ENCODE measurements at places on chromosomes 6 and 20. TPM values are rescaled to one million over a fixed set of nuclear protein-coding genes. Genes with fewer than 3 reads are reported as not detected.

- peak; percentile 65 for DNase-seq
These were observed 43.8 kb downstream of the CEP57L1 start for GRCh38 chr6:109139109-109139508.

PPIL6 gene
- 0.65 TPM for total RNA-seq

DNA sequence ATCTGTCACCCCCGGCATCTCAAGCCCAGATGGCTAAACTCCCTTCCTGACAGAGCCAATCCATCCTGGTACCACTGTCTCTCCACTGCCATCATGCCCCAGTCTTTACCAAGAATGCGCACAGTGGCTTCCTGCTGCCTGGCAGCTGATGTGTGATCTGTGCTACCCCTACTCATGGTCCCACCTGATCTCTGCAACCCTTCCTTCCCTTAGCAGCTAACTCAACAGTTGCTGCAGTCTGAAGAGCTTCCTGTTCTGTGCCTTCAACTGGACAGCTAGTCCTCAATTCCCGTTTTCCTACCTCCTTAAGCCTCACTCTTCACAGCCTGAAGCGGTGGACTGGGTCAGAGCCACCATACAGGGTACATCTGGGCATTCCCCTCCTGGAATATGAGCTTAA is 7.6 kb upstream of the FAM83C start:
- DNase-seq: no peak

DNA sequence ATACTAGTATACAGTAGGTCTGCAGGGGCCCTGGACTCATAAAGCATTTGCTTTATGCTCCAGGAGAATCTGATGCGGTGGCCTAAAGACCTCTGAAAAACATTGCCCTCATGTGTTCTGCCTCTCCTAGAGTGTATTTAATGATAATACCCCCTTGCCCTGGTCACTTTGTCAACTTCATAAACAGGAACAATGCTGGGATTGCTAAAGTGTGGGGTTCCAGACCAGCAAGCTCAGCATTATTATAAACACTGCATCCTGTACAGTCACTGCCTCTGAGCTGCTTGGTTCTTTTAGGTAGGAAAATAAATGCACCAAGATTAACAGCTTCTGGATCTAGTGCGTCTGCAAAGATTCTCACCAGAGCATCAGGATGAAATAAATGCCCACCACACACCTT is 12.2 kb downstream of the TREM1 start:
- no peak for DNase-seq

- DNase-seq: peak; percentile 58
These were observed 55.1 kb downstream of the KIF16B start for GRCh38 chr20:16517946-16518783.

CRNKL1 gene
- 109 TPM for total RNA-seq

DNA sequence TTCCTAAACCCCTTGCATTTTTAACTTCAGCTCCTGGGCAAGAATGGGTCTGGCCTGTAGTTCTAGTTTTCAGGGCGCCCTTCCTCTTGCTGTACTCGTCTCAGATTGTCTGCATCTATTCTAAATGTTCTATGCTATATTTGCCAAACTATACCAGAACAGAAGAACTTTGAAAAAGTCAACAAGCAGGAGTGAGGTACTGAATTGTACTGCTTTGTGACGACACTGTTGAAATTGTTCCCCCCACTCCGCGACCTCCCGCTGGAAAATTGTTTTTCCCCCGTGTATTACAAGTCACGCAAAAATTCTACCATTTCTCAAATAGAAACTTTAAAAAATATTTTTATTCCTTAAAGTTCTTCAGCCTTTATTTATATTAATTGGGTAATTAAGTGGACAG is 73.9 kb downstream of the CBFA2T2 start:
- no peak for DNase-seq

GRCh38 chr6:112931832-112932231 is 584.7 kb downstream of the RFPL4B start:
- peak; percentile 56 for DNase-seq

DNA sequence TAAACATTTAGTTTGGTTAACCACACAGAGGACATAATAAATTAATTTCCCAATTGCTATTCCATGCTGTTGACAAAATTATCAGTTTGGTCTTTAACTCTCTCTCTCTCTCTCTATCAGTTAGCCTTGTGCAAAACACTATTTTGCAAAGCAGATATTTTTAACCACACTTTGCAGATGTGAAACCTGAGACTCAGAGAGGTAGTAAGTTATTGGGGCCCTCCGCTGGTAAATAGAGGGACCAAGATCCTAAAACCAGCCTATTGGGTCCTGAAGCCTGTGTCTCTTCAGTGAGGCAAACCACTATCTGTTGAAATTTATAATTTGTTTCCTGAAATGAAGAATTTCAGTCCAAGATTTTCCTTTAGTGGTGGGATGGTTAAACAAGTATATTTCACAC is 231.0 kb downstream of the SOD2 start:
- DNase-seq: no peak

GRCh38 chr6:14396392-14396791 is 278.8 kb downstream of the CD83 start:
- DNase-seq: no peak

GRCh38 chr6:13544454-13545186 is 29.8 kb upstream of the SIRT5 start:
- no peak for DNase-seq

DNA sequence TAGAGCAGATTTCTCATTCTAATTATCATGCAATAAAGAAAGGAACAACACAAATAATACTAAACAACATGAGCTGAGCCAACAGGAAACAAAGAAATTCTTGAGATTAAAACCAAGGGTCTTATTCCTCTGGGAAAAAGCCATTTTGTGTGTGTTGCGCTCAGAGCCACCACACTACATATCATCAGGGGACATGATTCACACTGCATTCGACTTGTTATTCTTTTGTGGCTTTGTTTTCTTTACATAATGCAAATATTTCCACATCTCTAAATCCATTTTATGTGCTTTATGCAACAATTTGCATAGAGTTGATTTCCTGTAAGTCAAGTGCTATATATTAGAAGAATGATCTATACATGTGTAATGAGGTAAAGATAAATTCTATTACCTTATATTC is 719.6 kb downstream of the TBC1D32 start:
- no peak for DNase-seq

MAP3K5 gene
- 15.5 TPM for total RNA-seq

GRCh38 chr20:36611625-36612024 is 6.0 kb downstream of the RAB5IF start:
- DNase-seq: no peak

GRCh38 chr6:166166314-166167257 is 1.1 kb downstream of the TBXT start:
- no peak for DNase-seq

DNA sequence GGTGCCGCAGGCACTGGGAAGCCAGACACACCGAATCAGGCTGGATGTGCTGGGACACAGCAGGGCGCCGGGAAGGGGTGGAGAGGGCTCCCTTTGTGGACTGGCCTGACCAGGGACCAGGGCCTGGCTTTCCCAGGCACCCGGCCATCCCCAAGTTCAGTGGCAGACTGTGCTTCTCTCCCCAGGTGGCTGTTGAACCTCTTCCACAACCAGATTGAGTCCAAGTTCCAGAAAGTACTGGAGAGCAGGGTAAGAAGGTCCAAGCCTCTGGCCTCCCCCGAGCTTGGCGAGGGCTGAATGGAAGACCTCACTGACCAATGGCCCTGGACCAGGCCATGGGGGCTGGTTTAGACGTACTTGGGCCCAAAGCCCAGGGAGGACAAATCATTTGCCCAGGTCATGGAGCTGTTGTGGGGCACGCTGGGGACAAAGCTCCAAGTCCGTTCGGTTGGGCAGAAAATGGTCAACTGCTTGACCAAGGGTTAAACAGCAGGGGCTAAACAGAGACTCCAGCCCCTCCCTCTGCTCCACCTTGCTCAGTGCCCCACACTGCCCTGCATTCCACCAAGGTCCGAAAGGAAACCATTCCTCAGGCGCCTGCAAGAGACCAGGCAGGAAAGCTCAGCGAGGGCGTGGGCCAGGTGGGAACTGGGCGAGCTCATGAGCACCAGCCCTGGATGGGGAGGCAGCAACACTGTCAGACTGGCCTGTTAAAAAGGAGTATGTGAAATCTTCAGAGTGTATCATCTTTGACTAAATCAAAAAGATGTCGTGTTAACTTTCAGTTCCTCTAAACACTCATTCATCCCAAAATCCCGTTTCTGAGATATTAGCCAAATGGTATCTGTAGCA is 9.1 kb downstream of the LBP start:
- DNase-seq: no peak

DNA sequence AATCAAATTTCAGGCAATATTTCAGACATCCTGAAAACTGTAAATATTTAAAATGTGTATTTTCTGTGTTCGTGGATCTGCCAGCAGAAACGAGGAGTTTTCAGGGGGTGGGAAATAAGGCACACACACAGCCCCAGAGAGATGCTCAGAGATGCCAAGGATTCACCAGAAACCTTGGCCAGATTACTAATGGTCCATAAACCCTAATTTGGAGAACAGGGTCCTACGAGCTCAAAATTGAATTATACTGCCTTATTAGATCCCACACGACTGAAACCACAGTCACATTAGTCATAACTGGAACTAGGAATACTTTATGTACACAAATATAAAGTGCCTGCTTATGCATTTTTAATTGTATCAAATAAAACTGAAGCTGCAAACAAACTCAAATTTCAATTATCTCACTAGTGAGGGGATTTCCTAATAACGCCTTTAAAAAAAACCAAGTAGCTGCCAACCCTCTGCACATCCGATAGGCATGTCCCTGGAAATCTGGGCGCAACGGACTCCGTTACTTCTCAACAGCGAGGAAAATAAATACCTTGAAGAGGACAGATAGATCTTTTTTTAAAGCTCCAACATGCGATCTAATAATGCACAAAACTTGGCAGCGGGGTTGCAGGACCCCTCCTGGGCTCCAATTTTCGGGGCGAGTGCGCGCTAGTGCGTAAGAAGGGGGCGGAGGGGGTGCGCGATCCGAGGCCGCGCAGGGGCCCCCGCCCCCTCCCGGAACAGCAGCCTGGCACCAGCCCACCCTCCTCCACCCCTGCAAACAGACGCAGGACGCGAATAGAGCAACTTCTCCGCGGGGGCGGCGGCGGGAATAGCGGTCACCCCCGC is 897 bp downstream of the CHD6 start:
- DNase-seq: peak; percentile 49

DNA sequence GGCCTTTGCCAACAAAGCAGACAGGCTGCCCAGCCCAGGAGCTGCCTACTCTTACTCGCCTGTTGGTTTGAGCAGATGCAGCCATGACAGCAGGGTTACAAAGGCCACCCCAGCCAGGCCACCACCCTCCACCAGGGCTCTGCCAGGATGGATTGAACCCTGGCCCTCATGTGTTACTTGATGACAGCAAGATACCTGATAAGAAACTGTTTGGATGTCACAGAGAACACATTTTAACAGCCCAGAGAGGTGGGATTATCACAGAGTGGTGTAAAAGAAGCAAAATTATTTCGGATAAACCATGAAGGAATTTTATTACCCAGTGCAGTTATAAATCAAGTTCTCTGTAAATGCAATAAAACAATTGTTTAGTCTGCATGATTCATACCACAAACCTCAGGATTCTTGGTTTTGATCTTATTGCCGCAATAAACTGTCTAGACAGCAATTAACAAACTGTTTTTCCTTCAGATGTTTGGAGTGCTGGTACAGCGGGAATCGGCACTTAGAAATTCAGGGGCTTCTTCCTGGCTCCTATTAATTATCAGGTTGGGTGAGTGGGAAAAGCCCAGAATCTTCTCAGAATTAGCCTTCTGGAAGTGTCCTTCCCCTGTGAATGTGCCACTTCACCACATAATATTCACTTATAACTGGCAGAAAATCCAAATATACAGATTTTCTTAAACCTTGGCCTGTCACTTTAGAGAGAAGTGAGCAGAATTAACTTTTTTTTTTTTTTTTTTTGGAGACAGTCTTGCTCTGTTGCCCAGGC is 58.0 kb upstream of the SALL4 start:
- peak; percentile 39 for DNase-seq

DNA sequence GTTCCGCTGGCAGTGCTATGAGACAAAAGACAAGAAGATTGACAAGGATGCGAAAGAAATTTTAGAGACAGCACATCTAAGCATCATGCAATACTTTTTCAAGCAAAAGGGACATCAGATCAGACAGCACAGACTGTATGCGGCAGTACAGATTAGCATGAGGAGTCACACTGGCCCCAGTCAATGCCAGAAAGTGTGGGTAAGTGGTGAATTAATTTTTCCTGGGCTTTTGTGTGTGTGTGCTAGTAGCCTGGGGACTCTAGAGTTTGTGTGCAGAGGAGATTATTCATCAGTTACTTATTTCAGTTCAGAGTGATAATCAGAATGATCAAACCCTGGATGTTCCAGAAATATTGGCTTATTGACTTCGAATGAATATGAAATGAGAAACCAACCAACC is 47.2 kb downstream of the LAMA4 start:
- DNase-seq: no peak

DNA sequence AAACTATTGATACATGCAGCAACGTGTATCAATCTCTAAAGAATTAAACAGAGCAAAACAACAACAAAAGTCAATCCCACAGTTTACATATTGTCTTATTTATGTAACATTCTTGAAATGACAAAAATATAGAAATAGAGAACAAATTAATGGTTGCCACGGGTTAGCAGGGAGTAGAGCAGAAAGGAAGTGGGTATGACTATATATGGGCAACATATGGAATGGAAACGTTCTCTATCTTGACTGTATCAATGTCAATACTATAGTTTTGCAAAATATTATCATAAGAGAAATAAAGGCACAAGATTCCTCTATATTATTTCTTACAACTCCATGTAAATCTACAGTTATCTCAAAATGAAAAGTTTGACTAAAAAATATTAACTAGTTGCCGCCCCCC is 12.8 kb downstream of the AK9 start:
- no peak for DNase-seq

PRIM2 gene
- 16.4 TPM for total RNA-seq

DNA sequence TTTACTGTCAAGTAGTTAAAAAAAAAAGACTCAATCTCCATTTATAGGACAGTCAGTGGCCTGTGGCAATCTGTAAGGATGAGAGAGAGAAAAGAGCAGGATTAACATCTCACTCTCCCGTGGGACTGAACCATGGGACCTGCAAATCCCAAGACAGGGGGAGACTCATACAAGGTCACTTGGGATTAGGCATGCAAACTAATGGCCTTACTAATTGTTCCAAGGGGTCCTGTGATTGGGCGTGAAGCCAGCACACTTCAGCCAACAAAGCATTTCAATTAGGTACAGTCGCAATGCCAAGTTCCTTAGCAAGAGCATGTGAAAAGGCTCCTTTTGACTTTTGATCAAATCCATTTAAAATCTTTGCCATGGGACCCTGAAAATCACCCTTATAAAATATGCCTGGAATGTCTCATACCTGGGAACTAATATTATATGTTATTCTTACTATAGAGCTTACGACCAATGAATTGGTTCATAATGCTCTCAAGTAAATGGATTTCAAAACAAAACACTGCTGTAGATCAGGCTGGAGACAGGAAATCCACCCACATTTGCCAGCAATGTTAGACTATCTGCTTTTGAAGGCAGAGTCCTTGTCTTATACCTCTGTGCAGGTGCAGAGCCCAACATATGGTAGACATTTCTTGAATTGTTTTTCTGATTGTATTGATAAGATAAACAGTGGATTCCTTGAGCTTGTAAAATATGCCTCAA is 412.5 kb downstream of the GJA1 start:
- DNase-seq: no peak

All from fibroblast of the aortic adventitia (primary cell).